ENCODE measurements at places on chromosomes 2 and 18.
A peak's percentile ranks its signal among the peaks of the same experiment; 100 is the strongest.

- DNase-seq: no peak
Measured at GRCh38 chr2:58140508-58141072, 94.0 kb downstream of the VRK2 start.

- DNase-seq: no peak
Measured at GRCh38 chr2:14615760-14616159, 16.8 kb upstream of the LRATD1 start.

DNA sequence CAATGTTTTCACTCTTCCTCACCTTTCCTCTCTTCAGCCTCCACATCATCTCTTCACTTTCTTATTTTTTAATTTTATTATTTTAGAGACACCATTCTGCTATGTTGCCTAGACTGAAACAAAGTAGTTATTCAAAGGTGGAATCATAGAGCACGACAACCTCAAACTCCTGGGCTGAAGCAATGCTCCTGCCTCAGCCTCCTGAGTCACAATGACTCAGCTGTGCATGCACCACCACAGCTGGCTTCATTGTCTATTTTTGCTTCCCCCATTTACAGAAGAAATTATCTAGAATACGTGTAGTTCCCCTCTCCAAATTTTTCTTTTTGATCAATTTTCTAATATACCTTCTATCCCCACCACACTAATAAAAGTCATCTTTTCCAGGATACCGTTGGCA is 911.5 kb upstream of the SOX11 start:
- no peak for DNase-seq

DNA sequence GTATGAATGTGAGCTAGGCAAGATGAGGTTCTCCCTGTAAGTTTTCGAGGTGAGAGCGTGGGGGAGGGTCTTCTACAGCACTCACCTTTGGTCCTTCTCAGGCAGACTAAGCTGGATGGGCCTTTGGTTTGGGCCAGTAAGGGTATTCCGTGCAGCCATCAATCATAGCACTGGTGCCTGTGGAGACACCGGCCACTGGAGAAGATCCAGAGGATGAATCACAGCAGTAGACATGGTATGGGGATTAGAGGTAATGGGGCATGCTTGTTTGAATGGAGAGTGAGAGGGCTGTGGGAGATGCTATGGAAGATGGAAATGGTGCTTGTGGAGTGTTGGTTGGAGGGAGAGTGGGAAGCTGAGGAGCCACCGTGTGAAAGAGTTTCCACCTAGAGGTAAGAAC is 16.1 kb downstream of the MAPRE3 start:
- no peak for DNase-seq

DNA sequence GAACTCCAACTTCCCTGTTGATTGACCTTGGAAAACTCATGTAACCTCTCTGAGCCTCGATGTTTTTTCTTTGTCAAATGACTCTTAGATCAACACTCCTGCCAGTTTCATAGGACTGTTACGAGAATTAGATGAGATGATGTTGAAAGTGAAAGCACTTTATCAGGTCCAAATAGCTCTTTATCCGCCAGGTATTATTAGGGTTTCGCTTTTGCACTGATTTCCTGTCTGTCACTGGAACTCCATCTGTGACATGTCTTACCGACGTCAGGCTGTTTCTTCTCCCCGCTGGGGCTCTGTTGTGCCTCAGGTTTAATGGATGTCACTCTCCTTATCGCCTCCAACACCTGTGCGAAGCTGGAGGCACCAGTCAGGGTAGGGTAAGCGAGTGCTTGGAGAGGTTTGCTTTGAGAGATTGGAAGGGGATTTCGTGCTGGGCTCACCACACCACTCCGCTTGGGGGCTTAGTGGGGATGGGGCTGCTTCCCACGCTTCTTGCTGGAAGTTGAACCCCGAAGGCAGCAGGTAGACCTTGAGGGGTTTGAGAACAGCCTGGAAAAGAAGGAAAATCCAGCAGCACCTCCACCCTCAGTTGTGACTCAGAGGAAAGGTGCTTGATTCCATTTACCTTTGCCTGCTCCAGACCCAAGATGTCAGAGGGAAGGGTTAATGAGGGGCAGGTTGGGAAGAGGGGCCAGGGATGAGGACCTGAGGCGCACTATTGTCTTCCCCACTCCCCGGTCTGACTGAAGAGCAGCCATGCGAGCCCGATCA is 4.3 kb downstream of the GAD1 start:
- no peak for DNase-seq

DNA sequence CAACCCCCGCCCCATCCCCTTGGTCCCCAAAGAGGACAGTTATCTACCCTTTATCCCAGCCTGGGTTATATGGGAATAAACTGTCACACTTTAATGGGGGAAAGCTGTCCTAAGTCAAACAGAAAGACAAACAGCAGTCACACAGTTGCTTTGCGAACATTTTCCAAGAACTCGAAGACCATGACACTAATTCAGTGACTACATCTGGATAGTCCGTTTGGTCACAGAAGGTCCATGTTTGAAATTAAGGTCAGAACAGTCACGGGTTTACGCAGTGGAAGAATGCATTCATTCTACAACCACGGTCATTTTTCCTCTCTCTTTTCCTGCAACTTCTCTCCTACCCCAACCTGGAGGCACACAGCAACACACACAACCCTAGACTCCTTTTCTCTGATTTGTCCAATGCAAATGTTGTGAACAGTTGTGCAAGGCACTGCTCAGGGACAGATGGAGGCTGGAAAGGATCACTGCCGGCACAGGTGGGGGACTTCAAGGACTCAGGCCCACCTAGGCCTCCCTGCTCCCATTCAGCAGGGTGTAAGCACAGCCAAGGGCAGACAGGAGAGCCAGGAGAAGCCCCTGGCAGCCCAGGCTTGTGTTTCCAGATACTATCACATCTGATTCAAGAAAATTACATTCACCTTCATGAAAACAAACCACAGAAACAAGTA is 39.9 kb downstream of the ZNF516 start:
- DNase-seq: peak; percentile 41

GRCh38 chr2:160358046-160358445 is 135.6 kb downstream of the RBMS1 start:
- no peak for DNase-seq

- no peak for DNase-seq
Measured at GRCh38 chr2:7988440-7988839, 693.4 kb upstream of the ID2 start.

DNA sequence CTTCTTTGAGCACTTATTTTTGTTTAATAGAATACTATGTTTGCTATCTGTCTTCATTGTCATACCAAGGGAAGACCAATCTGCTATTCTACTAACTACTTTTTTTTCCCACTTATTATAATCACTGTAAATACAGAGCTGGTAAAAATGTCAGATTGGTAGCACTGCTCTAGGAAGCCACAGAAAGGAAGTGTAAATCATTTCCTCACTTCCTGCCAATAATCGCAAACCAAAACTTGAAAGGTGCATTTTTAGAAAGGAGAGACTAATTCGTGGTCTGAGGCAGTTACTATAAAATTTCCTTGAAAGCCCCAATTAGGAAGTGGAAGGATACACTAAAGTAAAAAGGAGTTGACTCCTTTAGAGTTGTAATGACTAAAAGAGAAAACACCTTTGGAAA is 13.9 kb upstream of the THSD7B start:
- DNase-seq: no peak

GRCh38 chr2:41775366-41776025 is 272.3 kb upstream of the PKDCC start:
- DNase-seq: peak; percentile 93

DNA sequence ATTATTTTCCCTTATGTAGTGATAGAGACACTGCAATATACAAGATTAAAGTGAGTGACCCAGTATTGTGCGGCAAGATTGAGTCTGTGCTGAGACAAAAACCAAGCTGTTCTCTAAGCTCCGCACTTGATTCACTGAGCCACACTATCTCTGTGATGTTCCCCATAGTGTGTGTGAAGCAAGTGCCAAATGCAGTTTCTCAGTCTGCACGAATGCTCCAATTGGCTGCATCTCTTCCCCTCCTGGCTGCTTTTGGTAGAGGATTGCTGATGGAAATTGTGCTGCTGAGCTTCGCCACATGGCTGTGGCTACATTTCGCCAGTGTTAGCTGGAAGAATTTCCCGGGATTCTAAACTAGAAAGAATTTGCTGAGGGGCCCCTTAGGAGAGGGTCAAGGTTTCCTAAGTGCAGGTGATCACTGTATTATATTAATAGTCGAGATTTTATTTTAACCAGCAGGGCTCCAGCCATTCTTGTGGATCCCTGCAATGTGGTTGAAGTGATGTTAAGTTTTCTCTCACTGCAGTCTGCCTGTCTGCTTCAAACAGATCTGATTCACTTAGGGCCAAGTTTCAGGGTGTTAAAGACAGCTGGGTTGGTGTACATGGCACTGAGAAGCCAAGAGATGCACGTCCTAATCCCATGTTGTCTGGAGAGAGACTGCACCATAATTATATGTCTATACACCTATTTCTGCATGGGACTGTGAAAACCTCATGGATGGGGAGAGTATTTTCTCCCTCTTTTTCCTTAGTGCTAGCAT is 317.2 kb downstream of the DCC start:
- DNase-seq: no peak

DNA sequence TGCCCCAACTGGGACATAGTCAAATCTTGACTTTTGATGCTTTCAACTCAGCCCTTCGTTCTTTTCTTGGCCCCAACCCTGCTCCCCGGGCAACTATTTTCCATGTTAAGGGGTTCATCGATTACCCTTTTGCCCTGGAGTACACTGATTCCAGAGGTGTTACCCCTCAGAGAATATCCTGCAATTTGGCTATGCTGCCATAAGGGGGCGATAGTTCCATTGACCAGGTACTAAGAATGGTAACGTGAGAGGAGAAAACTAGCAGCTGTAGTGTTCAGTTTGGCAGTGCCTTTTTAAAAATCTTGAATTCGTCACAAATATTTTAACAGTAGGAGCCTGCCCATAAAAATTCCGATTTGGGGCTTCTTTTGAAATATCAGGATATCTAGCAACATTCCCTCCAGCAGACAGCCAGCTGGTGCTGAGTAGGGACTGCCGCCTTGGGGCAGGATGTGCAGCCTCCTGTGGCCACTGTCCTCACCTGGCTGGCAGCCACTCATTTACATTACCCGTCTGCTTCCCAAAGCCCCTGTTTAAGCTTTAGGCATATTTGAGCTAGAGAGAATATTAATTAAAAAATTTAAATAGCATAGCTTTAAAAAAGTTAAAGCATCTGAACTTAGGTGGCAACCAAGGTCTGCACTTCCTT is 146.3 kb upstream of the SKOR2 start:
- DNase-seq: peak; percentile 69

DNA sequence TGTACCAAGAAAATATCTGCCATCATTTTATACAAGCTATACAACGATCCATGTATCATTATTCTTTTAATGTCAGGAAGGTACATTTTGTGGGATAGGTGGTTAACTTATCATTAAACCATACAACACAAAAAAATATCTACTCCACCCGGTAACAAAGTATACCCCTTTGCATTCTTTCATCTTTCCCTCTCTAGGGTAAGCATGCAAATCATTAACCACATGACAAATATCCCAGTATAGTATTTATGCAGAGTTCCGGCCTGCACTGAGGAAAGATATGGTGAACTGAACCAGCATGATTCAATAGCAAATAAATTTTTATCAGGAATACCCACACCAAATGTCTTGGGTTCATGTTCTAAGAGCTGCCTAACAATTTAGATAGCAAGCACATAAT is 22.5 kb upstream of the SULT1C2 start:
- no peak for DNase-seq

- no peak for DNase-seq
Measured at GRCh38 chr2:27184115-27184514, 27.7 kb upstream of the ATRAID start.

DNA sequence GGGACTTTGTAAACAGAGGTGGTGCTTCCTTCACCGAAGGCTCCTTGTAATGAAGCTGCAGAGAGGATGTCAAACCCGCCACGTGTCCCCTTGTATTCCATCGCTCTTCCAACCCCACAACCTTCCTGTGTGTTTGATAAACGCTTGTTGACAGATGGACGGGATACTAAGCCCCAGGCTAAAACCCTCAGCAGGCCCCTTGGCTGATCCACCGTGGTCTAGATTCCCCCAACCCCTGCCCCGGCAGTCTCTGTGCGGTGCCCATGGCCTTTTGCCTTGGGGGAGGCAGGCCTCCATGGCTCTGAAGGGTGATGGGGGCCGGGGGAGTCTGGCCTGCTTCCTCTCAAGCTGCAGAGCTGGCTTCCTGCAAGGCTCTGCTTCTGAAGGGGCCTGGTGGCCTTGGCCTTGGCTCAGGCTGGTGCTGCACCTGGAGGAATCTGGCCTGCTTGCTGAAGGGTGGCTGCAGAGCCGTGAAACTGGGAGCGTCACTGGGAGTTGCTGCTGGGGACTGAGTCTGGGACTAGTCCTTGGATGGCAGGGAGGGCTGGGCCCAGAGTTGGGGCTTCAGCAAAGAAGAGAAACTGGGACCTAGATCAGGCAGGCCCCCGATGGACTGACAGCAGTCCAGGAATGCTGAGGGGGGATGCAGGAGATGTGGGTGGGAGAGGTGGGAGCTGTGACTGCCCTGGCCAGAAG is 9.6 kb upstream of the NTSR2 start:
- DNase-seq: peak; percentile 95

- no peak for DNase-seq
Measured at GRCh38 chr2:46315103-46315890, 18.1 kb downstream of the EPAS1 start.

DNA sequence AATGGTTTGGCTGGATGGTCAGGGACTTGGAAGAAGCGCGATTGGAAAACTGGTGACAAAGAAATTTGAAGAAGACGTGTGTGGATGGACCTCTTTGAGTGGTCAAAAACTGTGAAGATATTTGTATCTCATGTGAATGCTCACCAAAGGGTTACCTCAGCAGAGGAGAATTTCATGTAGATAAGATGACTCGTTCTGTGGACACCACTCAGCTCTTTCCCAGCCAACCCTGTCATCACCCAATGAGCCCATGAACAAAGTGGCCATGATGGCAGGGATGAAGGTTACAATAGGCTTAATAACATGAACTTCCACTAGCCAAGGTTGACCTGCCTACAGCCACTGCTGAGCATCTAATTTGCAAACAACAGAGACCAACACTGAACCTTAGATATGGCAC is 248.3 kb downstream of the KCNE4 start:
- DNase-seq: no peak

DNA sequence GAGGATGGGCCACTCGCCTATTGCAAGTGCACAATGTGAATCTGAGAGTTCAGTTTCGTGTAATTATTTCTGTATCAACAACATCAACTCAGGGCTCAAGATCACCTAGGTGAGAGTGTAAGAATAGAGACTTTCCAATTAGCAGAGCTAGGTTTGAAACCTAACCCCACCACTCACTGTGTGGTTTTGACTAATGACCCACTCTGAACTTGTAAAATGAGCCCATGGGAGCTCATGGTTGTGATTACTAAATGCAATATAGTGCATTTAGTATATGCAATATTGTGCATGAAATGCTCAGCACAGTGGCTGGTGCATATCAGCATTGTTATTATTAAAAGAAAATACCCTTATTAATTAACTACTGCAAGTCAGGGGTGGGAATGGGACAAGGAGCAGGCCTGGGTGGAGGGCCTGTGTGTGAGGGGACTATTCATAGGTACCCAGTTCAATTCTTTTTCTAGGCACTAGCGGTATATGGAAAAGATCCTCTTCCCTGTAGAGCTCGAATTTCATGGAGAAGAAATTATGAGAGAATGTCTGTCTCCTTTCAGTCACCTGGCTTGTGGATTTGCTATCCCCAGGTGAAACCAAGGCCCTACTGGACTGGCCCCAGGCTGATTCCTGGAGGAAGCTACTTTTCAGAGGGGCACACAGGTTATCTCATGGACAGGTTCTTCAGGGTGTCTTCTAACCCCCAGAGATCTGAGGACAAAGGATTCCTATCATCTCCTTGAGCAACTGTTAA is 169.5 kb downstream of the GFPT1 start:
- DNase-seq: no peak
